GDM1 (cell line): ENCODE measurements at places on chromosomes 3 and 15.

- DNase-seq, result no peak
These were observed 43.6 kb downstream of the C2CD4B start for GRCh38 chr15:62121273-62122015.

GRCh38 chr15:34847598-34847997 is 52.2 kb upstream of the ACTC1 start:
- DNase-seq, result no peak

GRCh38 chr3:13595485-13595884 is 46.6 kb downstream of the FBLN2 start:
- no peak for DNase-seq

DNA sequence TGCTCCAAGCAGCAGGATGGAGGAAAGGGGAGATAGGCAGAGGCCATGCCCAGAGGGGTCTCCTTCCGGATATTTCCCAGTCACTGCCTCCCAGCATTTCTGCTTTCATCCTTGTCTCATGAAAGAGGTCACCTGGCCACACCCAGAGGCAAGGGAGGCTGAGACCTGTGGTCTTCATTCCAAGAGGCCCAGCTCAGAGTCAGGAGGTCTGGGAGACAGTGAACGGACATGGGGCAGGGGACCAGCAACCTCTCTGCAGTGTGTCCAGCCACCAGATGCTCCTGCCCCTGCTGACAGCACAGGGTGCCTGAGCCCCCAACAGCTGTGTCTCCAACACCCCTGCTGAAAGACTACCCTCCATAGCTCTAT is 111.2 kb downstream of the CHSY1 start:
- DNase-seq, result no peak

DNA sequence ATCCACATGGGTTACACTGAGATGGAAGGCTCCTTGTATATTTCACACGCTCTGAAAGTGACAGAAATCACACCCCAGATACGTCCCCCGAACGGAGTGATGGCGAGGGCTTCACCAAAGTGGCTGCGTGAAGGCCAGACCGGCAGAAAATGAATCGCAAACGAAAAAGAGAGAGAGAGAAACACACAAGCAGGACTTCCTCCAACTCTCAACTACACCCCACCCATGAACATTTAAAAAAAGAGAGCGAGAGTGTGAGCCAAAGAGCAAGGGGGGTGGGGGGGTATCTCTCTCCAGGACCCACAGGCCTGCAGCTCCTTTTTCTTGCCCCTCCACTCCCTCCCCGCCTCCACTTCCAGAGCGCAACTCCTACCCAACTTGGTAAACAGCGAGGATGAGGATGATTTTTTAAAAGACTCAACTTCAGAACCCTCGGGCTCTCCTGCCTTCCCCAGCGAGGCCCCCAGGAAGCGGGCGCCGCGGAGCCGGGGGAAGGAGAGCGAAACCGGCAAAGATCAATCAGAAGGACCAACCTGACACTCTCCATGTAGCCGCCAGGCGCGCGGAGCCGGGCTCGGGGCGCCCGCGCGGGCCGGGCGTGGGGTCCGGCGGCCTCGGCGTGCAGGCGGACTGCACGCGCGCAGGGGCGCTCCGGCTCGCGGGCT is 519.1 kb downstream of the FOXP1 start:
- no peak for DNase-seq

DNA sequence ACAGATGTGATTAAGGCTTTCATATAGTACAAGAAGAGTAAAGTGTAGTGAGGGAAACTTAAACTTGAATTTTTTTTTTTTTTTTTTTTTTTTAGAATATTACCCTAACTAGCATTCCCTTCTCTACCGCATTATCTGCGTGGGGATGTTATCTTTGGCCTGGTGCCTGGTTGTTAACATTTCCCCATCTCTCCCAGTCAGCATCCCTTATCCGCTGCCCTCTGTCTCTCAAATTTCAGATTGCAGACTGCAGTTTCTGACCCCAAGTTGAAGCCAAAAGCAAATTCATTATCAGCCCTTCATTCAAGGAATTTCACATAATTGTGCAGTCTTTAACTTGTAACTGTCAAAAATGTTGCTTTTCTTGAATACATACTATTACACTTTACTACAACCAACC is 353.0 kb downstream of the PLOD2 start:
- no peak for DNase-seq

DNA sequence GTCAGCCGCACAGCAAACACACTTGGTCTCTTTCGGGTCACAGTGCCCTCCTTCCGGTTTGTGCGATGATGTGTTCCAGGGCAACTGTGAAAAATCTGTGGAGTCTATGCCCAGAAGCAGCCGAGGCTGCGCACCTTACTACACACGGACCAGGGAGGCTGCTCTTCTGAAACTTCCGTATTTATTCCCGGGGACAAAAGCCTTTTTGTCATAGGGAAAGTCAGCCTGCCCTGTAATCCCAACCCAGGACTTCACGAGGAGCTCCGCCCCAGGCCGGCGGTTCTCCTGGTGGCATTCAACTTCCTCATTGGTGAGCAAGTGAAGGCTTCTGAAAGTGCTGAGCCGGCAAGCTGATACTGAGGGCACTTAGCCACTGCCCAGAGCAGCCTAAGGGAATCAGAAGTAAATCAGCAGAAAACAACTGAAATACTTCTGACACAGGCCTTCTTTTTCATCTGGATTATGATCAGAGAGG is 126.5 kb downstream of the FMN1 start:
- peak; percentile 31 for DNase-seq

DNA sequence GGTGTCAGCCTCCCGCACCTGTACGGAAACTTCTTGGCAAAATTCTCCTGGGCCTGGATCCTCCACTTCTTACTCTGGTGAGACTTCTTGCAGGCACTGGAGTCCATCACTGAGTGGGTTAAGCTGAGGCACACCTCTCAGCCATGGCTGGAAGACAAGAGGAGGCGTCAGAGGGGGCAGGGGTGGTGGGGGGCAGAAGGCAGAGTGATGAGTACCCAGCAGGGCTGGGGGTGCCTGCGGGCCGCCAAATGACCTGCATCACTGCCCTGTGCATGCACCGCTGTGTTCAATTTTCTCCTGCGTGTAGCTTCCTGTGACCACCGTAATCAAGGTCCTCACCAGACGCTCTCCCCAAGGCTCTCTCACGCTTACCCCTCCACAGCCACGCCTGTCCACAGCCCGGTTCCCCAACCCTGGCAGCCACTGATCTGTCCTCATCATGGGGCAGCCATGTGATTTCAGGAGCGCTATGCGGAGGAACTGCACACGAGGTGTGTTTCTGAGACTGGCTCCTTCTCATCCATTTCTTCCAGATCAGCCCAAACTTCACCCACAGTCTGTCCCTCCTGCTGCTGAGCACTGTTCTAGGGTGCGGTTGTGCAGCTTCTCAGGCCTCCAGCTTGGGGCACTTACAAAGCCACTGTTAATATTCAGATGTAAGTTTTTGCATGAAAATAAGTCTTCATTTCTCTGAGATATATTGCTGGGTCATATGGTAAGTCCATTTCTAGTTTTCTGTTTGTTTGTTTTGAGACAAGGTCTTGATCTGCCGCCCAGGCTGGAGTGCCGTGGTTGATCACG is 5.2 kb downstream of the C3orf22 start:
- no peak for DNase-seq

DNA sequence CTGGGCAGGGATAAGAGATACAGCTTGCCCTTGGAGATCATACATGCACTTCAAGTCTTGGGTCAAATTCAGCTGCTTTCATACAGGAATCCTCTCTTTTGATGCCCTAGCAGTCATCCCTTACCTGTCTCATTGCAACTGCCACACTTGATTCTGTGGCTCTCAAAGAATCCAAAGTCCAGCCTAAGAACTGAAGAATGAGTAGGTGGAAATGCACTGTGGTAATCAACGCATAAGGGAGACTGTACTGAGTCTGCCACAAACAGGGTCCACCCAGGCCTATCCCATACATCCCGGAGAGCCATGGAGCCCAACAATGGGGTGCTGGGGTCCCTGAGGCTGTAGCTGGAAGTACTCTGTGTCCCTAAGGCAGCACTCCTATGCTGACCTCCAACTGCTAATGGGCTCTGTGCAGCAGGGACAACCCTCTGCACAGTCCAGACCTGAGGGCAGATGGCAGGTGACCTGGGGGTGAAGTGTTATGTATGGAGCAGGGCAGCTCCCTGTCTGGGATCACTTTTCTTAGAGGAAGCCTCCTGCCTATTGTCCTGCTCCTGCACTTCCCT is 1.7 kb upstream of the VPS18 start:
- DNase-seq, result no peak

DNA sequence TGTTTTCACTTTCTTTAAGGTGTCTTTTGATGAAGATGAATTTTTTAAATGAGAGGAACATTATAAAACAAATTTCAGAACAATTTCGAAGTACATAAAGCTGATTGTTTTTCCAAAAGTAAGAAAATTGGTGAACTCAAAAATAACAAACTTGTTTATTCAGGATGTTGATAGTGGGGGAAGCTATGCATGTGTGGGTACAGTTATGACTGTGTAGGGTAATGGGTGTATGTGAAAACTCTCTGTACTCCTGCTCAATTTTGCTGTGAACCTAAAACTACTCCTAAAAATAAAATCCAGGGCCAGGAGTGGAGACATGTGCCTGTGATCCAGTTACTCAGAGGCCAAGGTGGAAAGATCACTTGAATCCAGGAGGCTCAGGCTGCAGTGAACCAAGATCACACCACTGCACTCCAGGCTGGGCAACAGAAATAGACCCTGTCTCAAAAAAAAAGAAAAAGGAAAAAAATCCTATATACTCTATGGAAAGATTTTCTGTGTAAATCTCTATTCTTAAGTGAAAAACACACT is 37.2 kb downstream of the PIK3CB start:
- DNase-seq, result no peak

GRCh38 chr15:70034596-70034995 is 63.1 kb downstream of the TLE3 start:
- no peak for DNase-seq

- no peak for DNase-seq
These were observed 272.2 kb upstream of the NR2F2 start for GRCh38 chr15:96058103-96058851.

- no peak for DNase-seq
These were observed 18.1 kb upstream of the PTPN23 start for GRCh38 chr3:47362701-47363100.

GRCh38 chr15:96412906-96413231 is 82.4 kb downstream of the NR2F2 start:
- DNase-seq, result no peak

GRCh38 chr3:115658032-115658336 is 34.7 kb downstream of the GAP43 start:
- DNase-seq, result no peak

GRCh38 chr3:10279384-10280176 is 13.2 kb downstream of the GHRL start:
- DNase-seq, result no peak

- DNase-seq, result no peak
These were observed 448 bp downstream of the SHISA5 start for GRCh38 chr3:48503401-48504050.
